ENCODE measurements at places on chromosomes 7 and 10.
A peak's percentile ranks its signal among the peaks of the same experiment; 100 is the strongest.

DNA sequence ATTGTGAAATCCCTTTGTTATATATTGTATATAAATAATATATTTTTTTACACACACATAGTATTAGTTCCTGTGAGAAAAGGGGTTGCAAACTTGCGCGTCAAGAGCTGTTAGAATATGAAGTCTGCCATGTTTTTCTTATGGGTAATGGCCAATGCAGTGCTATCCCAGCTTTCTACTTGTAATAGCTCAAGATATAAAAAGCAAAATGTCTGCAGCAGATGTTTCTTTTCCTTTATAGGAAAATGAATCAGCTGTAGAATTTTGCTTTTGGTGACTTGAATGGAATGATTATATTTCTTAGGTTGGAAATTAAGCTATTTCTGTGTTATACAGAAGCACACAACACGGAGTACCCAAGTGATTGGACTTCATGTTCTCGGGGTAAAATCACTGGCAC, 53.3 kb upstream of the TMEM236 start:
- ATAC-seq, result no peak

DNA sequence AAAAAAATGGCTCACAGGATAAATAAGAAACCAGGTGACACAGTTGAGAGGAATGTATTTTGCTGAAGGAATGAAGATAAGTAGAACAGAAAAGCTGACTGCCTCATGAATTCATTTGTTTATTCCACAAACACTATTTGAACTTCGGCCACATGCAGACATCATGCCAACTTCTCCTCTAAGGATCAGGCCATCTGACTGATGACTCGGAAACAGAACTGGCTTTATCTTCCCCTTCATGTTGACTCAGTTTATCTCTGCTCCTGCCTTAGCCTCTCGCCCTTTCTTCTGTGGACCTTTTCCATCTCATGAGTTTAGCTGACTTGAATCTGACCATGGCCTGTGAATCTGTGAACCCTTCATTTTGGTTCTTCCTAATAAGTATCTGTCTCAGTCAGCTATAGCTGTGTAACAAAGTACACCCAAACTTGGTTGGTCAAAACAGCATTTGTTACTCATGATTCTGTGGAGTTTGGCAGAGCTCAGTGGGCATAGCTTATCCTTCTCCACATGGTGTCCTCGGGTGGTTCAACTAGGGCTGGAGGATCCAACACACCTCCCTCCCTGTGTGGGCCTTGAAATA, 44.0 kb upstream of the GRID1 start:
- ATAC-seq, result no peak

DNA sequence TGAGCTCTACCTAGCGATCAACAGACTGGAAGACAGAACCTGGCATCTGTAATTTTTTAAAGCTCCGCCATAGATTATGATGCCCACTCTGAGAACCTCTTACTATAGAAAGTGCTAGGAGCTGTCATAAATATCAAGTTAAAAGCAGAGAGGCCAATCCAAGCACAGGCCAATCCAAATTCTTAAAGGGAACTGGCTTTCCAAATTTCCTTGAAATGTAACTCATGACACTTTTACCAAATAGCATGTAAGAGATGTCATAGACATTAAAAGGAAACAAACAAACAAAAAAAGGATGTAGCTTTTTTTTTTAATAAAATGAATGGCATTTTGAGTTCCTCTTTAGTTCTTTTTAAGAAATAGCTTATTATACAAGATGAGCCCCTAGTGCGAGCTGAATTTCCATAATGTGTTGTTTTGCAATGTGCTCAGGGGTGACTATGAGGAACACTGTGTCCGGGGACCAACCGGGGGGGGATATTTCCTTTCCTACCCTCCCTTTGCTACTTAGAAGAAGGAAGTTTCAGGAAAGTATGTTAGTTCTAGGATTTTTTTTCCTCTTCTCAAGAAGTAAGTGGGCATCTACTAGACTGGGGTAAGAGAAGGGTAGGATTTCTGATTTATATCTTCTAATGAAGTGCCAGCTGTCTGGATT, 23.7 kb upstream of the MRC1 start:
- ATAC-seq, result no peak

- ATAC-seq, result peak; percentile 25
Observed at GRCh38 chr7:99709838-99710578, 25.0 kb downstream of the CYP3A7 start.

DNA sequence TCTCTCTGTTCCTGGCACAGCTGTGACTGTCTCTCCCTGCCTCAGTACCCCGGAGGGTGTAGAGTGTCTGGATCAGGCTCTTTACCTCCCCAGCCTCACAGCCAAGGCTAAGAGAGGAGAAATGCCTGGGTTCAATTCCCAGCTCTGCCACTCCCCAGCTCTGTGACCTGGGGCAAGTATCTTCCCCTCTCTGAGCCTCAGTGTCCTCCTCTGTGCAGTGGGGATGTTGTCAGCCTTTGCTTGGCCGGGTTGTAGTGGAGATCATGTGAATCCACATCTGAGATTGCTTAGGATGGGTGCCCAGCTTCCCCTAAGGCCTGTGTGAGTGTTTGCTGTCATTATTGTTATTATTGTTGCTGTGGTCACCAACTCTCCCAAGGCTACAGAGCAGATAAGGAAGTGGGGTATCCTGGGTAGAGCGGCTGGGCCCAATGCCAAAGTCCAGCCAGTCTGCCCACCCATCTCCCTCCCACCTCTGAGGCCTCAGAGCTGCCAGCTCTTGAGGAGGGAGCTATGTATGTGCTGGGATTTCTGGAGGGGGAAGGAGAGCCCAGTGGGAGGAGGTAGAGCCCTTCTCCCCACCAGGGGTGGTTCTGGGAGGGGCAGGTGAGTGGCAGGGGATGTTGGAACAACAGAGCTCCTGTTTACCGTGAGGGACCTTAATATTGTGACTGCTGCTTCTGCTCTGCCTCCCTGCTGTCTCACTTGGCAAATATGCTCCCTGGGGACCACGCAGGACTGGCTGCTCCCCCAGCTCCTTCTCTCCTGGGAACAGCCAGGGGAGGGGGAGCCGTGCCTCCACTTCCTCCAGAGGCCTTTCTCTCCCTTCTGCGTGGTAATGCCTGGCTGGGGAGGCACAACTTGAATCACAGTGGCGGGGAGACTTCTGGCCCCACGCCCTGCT, 170.5 kb downstream of the RPS24 start:
- ATAC-seq, result no peak

DNA sequence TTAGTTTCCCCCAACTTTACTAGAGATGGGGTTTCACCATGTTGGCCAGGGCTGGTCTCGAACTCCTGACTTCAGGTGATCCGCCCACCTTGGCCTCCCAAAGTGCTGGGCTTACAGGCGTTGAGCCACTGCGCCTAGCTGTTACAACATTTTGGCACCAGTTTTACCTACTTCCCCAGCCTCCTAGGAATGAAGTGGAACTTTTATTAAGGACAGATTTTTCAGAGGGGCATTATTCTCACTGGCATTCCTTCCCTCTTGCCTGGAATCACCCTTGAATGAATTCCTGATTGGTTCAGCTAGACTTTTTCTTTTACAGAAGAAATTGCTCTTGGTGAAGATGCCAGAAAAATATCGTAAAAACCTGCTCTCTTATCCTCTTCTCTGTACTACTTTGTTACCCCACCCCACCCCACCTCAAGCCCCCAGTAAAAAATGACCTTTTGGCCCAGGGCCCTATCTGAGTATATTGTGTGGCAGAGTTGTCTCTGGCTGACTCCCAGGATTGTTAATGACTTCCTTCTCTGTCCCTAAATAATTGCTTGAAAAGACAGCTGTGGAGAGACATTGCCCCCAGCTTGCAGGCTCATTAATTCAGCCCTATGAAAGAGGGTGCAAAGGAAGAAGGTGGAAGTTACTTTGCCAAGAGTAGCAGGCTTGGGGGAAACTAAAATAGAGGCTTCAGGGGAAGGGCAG, 189.6 kb downstream of the AUTS2 start:
- ATAC-seq, result no peak
